CD4-positive, alpha-beta T cell treated with Interleukin-21 for 1 hour (primary cell): ENCODE measurements at places on chromosomes 16 and 17.

DNA sequence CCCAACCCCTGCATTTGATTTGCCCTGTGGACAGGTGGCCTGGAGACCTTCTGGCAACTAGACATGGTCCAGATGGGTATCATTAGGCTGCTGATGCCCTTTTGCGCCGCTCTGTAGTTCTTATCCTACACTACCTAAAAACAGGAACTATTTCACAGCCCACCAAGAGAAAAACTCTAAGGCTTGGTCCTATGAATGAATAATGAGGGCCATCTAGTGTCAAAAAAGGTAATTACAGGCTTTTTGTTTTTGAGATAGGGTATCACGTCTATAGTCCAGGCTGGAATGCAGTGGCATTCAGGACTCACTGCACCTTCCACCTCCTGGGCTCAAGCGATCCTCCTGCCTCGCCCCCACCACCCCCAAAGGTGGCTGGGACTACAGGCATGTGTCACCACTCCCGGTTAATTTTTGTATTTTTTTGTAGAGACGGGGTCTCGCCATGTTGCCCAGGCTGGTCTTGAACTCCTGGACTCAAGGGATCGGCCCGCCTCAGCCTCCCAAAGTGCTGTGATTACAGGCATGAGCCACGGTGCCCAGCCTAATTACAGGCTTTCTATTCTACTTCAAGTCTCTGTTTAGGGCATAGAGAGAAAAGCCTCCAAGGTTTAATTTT is 20.9 kb downstream of the COIL start:
- DNase-seq = peak; percentile 72

DNA sequence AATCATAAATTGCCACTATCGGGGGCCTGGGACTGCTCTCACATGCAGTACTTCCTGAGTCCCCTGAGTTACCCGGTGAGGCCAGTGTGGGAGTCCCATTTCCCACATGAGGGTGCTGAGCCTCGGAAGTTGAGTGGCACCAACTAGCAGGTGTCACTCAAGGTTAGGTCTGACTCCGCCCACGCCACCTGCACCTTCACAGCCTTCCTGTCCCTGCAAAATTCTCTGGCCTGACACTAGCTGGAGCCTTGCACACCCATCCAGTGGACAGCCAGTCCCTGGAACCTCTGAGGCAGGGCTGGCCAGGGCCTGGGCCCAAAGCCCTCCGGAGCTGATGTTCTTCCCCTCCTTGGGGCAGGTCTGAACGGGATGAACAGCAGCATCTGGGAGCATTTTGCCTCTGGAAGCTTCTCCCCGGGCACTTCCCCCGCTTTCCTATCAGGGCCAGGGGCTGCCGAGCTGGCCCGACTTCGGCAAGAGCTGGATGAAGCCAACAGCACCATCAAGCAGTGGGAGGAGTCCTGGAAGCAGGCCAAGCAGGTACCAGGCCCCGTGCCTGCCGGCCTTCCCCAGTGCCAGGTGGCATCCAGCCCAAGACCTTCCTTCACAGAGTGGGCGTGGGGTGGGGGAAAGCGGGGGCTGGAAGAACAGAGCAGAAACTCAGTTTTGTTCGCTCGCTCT is 21.9 kb downstream of the UNC13D start:
- peak; percentile 45 for DNase-seq

DNA sequence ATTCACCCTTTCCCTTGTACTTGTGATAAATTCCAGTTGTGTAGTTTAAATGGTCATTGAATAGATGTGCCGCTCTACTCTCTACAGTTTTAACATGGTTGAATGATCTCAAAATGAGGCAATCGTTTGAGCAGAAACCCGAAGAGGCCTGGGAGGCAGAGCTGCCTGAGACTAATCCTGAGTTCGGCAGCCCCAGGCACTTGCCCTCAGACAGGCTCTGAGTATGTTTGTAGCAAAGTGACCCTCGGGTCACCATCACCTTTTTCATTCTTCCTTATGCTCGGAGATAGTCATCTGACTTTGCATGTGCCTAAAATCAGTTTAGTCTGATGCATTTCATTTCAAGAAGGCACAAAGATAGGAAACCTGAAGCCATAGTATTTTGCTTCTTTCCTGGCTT is 184.0 kb upstream of the RBFOX1 start:
- DNase-seq = no peak

DNA sequence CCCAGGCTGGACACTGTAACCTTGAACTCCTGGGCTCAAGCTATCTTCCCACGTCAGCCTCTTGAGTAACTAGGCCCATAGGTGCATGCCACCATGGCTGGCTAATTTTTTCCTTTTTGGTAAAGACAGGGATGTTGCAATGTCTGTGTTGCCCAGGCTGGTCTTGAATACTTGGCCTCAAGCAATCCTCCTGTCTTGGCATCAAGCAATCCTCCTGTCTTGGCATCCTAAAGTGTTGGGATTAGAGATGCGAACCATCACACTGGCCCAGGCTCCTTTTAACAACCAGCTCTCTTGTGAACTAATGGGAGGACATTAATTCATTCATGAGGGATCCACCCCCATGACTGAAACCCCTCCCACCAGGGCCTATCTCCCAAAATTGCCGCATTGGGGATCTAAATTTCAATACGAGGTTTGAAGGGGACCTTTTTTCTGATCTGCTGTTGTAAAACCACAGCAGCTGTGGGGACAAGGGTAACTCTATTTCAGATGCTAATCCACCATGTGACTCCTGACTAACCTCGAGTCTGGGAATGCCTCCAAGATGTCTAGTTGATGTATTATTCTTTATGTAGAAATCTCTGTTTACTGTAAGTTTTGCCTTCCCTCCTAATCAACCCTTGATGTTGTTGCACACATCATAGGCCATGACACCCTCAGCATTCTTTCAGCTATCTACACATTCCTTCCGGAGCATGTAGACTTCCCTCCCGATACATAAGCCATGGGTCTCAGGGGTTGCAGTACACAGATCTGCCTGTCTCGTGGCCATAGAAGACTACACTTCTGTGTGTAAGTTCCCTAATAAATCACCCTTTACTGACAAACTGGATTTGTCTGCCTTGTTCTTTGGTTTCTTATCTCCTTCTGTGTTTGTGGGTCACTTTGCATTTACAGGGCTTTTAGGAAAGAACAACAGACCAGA is 37.6 kb downstream of the RNF112 start:
- no peak for DNase-seq

GRCh38 chr16:56357765-56358322 is 67.5 kb downstream of the AMFR start:
- no peak for DNase-seq

DNA sequence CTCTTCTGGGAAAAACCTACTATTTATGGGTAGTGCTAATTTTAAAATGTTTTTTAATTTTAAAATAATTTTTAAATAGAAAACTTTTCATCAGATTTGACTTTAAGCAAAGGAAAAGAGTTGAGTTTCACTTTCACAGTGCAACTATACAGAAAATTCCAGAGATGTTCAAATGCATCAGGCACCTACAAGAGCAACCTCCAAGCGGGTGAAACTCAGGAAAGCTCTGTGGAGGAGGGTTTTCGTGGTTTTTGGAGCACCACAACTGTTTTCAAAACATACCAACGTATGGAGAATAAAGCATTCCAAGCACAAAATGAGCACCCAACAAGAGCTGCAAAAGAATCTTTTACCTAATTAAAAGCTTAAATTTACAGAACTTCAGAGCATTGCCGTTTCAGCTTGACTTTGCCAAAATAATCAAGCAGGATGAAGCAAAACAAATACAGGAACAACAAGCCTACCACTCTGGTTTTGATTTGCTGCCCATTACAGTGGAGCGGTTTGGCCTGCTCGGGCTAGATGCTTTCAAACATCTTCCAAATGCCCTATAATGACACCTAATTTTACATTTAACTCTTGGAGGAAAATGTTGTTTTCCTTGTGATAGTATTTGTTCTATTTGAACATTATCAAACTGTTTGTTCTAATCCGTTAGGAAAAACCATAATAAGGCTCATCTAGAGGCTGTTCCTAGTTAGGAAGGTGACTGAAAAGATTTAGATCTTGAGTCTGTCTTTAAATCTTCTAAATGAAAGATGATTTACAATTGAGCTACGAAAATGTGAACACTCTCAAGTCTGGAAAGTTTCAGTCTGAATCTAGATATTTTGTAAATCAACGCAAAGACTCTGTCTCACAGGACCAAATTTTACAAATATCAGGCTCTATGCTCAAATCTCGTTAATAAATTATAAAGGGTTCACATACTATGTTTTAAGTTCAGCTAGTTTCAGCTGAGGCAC is 34.5 kb downstream of the NACA2 start:
- no peak for DNase-seq

DNA sequence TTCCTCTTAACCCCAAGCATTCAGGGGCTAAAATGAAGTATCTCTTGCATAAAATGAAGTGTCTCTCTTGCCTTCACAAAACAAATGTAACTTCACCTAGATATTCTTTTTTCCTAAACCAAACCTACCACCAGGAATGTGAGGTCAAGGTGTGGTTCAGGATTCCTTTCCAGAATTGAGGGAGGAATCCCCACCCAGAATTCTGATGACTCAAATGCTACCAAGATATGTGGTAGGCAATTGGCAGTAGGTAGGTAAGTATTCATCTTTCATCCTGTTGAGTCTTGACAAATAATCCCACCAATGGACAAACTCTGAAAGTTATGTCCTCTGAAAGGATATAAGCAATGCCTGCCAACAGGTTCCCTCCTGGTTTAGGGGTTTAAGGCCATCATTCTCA is 26.2 kb downstream of the TRIM16 start:
- DNase-seq = no peak

GRCh38 chr17:20151174-20151573 is 142.0 kb downstream of the SPECC1 start:
- DNase-seq = no peak

- no peak for DNase-seq
Measured at GRCh38 chr17:77118251-77118928, 22.4 kb upstream of the SEC14L1 start.

DNA sequence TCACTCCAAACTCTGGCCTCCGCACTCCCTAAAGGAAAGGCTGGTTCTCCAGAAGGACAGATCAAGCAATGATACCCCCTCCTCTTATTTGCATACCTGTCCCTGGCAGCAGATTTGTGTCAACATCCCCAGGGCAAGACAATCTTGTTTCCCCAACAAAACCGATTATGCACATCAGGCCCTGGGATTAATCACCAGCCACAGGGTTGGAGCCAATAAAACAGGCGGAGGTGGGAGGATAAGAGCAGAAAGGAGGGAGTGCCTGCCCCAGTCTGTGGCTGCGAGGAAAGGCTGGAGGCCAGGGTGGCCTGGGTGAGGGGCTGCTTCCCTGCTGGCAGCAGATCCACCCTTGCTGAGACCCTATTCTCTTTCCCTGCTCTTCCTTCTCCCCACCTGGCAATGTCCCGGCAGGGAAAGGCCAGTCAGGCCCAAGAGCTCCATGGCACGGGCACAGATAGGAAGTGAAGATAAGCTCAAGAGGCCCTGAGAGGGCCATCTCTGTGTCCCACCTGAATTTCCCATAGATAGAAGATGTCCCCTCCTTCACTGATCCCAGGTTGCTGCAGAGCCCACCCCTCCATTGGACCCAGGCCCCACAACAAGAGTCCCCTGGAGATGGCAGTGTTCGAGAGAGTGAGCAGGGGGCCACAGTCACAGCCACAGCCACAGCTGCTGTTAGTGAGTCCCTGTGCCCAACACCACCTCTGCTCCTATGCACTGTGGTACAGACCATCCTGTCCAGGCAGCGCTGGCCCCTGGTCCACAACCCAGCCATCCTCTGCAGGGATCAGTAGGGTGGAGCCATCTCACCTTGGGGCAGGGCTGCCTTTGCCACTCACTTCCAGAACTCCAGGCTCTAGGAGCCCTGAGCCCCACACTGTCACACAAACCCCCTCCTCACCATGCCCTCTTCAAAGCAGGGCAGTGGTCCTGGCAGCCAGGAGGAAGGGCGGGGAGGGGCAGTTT is 137.5 kb downstream of the SDK2 start:
- DNase-seq = no peak

GRCh38 chr16:89722392-89723278 is 1.3 kb downstream of the ZNF276 start:
- peak; percentile 81 for DNase-seq

GRCh38 chr16:72711823-72712222 is 336.1 kb downstream of the ZFHX3 start:
- DNase-seq = no peak

GRCh38 chr17:3557768-3558583 is at the start of gene TRPV3:
Gene TRPV3, minus strand, starts transcription at chr17:3557812. Its CDS starts 2,962 bp downstream, at chr17:3554850.
- DNase-seq = peak; percentile 40

DNA sequence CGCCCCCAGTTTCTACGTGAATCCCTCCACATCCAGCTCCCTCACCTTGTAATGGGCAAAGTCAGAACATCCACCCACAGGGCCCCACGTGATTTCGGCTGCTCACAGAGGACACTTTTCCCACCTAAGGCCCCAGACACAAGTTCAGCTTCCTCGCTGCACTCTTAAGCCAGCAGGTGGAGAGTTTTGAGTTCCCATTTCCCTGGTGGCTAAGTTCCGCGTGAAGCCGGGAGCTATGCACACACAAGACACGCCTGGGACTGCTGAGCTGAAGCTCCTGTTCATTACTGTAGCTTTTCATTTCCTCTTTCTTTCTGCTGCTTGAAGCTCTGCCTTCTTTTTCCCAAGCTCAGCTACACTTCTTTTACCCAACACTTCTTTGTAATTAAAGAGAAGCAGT is 273.8 kb downstream of the NPIPA8 start:
- no peak for DNase-seq

- DNase-seq = no peak
Measured at GRCh38 chr17:19905502-19905901, 37.8 kb upstream of the ULK2 start.

DNA sequence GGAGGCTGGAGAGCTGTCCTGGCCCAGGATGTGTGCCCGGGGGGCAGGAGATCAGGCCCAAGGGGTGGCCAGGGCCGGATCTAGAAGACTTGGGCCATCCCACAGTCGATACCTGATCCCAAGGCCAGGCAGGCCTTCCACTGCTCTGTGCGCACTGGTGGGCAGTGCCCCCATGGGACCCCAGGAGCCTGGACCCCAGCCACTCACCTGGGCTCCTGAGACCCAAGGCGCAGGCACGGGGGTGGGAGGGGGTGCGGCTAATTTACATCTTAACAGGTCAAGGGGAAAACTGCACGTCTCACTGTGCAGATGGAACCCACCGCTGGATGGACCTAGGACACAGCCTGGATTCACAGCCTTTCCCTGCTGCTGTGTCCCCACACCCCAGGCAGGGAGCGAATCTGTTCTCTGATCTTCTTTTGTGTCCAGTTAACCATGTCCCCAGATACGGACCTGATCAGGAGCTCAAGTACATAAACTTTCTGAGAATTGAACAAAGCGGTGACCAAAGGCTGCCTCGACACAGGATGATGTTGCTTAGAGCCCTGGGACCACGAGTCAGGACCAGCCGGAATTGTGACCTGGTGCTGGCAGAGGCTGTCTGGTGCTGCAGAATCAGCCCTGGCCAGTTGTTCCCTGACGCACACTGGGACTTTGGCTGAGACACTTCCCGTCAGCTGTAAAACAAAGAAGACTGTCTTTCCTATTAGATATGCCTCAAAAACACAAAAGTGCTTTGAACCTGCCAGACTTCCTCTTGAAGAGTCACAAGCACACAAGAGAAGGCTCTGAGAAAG is 60.6 kb downstream of the TNFRSF13B start:
- no peak for DNase-seq

GRCh38 chr16:88616320-88616719 is 22.1 kb upstream of the IL17C start:
- DNase-seq = no peak
